AML-193 (cell line): ENCODE measurements at places on chromosomes 6 and 20.

- DNase-seq = no peak
These were observed 467.1 kb upstream of the HSF2 start for GRCh38 chr6:121932076-121932991.

DNA sequence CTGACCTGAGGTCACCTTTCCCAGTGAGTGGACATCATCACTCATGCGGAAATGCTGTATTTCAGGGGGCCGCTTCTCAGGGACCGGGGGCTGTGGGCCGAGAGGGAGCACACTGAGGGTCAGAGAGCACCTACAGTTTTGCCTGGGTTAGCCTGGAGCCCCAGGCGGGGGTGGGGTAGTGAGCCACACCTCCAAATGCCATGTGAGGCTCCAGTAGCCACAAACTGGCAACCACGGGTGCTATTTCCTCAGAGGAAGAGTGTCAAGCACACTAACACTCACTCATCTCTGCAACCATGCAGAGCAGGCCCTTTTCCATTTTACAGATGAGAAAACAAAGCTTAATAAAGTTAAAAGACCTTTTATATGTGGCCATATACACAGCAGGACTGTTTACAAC is 4.7 kb downstream of the EHMT2 start:
- DNase-seq = peak; percentile 57

DNA sequence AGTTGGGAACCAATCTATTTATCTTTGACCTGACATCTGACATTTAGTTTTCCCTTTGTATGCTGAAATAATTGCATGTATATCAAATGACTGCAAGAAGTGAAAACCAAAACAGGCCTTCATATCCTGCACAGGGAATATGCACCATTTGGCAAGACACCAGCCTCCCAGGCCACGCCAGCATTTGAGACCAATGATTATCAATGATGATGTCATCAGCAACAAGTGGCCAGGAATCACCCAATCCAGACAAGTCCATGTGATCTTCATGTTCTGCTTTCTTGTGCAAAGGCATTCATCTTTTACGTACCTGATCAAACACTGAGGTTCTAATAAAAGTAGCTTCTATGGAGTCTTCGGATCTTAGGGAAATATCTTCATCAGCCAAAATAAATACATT is 107.4 kb upstream of the TENT5A start:
- no peak for DNase-seq

- DNase-seq = no peak
These were observed 191.7 kb downstream of the LY86 start for GRCh38 chr6:6780231-6780630.

GRCh38 chr20:53077373-53078205 is 105.4 kb downstream of the TSHZ2 start:
- no peak for DNase-seq

DNA sequence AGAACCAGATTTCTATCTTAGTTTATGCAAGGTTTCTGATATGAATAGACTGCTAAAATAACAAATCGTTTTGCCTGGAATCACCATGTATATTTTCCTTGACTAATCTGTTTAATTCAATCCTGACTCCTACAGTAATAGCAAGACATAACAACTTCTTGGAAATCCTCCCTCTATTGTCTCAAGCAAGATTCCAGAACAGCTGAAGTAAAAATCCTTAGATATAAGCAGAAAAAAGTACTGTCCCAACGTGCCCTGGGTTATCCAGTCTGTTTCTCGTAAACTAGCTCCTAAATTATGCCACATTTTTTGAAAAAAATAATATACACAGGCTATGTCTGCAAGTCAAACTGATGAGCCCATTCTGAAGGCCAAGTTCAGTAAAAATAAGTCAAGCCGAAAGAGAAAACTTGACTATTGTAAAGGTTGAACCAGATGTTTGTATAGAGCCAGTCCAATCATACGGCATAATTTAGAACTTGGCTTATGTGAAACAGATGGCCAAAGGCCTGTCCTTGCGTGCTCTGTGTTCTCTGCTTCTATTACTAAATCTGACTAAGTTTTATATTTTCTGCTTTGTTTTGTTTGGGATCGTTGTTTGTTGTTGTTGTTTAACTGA is 341.6 kb upstream of the NRSN1 start:
- DNase-seq = no peak

DNA sequence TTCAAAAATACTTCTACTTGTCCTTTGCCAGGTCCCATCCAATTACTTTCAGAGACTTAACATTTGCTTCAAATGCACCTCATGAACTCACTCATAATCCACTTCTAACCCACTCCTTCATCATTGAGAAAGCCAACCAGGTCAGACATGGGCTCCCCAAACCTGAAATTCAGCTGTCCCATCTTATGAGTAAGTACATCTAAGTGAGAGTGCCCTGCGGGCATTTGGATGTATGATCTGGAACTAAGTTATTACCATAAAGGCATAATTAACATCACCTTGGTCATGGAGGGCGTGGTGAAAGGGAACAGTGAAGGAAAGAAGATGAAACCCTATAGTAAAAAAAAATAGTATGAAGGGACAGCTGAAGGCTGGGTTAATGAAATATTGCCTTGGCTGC is 896.8 kb downstream of the C6orf118 start:
- no peak for DNase-seq

DNA sequence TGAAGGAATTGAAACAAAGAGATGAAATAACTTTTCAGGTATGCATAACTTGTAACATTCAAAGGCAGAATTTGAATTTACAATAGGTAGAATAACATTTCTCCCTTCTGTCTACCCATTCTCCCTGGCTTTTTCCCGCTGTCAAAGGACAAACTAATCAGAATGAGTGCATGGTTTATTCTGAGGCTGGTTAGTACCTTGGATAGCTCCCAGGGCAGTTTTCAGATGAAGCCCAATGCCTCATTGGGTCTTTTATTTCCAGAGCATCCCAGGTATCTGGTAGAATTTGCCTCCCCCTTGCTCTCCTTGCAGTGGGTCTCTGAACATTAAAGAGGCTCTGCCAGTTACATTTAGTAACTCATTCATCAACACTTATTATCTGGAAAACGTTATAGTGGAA is 665.5 kb downstream of the BCKDHB start:
- no peak for DNase-seq

DNA sequence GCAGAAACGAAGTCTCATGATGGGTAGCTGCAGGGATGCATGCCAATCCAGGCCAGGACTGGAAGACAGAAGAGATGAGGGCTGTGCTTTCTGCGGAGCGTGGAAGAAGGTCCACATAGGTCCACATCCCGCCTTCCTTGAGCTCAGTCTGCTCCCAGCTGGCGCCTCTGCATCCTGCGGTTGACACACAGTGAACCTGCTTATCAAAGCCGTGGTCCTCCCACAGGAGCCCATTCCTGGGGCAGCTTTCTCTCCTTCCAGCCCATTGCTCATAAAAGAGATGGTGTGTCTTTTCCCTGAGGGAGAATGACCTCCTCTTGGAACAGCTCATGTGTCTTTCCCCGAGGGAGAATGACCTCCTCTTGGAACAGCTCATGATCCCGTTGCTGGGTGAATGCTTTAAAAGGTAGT is 225.4 kb downstream of the CDH4 start:
- no peak for DNase-seq

- no peak for DNase-seq
These were observed 344.2 kb upstream of the SULF2 start for GRCh38 chr20:48129345-48129942.

- DNase-seq = no peak
These were observed 100.2 kb upstream of the KCNG1 start for GRCh38 chr20:51122931-51123658.

DNA sequence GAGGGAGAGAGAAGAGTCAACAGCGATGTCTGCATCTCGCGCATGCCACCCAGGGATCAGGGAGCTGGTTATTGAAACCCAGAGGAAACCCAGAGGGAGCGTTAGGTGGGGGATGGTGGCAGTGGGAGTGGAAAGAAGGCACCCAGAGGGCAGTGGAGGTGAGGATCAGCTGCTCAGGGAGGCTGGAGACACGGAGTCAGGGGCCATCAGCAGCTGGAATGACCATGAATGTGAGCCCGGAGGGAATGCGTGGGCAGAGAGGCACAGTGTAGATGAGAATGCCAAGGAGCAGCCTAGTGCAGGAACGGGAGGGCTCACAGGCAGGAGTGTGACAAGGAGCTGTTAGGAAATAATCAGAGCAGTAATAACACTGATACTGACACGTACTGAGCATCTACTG is 36.2 kb downstream of the RSPO4 start:
- no peak for DNase-seq

DNA sequence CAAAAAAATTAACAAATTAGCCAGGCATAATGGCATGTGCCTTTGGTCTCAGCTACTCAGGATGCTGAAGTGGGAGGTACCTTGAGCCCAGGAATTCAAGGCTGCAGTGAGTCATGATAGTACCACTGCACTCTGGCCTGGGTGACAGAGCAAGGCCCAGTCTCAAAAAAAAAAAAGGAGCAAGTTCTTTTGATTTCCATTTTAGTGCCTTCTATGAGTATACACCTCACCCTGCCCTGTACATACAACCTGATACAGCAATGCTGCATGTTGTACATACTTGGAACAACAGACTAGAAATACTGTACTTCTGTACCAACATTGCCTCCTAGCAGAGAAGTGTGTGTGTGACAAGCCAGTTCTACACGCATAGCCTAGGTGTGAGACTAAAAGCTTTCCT is 97.3 kb upstream of the CARMIL1 start:
- DNase-seq = no peak

DNA sequence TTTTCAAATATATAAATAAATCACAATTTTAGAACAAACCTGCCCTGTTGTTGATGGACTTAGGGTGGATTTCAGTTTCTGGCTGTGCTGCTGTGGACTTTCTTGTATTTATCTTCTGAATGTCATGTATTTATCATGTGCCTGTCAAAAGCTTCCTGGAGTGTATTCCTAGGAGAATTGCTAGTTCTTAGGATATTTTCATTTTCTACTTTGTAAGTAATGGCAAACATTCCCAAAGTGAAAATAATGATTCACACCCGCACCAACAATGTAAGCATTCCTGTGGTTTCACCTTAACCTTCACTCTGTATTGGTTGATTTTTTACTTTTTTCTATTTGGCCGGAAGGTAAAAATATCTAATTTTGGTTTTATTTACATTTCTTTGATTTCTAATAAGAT is 387.8 kb downstream of the SMOC2 start:
- no peak for DNase-seq

- no peak for DNase-seq
These were observed 56.4 kb upstream of the DUSP22 start for GRCh38 chr6:235763-236360.

DNA sequence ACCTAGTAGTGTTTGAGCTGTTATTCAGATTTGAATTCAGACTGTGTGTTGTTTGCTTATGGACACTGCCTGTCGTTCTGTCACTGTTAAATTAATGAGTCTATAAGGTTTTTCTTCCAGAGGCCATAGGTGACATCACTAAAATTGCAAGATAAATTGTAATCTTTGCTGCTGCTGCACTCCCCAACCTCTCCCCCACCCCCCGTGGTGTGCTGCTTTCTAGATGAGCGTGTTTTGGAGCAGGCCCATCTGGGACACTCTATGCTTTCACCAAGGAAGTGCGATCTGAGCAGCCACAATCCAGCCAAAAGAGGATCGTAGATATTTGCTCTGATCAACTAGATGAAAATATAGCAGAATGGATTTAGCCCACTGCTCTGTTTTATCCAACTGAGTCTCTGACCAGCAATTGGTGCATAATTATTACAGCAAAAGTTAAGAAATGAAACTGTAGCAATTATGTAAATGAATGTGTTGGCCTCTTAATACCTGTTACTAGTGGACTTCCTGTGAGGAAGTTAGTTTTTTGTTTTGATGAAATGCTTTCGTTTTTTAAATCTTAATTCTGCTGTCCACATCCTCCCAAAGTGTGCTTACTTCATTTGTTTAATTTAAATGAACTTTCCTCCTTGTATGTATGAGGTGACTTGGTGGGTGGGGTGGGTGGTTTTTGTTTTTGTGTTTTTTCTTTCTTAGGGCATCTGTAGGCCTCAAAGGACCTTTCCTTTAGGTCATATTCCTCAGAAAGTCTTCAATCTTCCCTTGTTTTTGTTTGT is 58.1 kb downstream of the RPRD1B start:
- DNase-seq = no peak

DNA sequence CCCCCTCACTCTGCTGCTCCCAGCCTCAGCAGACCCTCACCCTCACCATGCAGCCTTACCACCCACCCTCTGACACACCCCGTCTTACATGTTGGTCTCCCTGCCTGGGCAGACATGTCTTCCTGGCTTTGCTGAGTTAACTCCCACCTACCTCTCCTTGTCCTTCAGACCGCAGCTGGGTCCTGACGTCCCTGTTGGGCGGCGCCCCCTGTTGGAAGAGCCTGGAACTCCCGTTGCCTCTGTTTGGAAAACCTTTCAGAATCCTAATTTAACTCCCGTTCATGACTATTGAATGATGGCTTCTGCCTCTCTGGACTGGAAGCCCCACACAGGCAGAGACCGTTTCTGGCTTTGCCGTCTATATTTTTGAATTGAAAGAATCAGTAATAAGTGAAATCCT is 245.1 kb downstream of the MYLK4 start:
- no peak for DNase-seq

GRCh38 chr6:154511791-154512190 is 1.3 kb upstream of the CNKSR3 start:
- no peak for DNase-seq

DNA sequence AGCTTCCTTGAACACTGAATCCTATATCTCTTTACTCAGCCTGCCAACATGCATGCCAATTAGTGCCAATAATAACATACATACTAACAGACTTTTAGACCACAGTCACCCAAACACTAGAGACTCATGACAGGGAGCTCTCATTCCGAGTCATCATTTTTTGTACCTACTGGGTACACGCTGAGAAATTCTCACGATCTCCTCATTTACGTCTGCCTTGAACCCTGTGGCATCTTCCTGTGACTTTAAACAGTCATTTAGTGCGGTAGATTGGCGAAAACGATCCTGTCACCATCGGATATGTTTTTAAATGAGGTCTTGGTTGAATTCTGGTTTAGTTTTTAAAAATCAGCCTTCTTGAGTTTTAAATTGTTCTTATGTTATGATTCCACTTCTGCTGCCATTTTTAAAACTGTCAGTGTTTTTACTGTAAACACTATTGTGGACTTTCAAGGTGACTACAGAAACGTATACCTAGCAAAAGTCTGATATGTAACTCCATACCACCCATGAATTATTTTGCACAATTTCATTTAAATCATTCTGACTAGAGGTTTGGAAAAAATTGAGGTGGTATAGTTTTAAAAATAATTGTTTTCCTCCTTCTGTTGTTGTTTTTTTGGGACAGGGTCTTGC is 275.4 kb downstream of the TSHZ2 start:
- DNase-seq = no peak

DNA sequence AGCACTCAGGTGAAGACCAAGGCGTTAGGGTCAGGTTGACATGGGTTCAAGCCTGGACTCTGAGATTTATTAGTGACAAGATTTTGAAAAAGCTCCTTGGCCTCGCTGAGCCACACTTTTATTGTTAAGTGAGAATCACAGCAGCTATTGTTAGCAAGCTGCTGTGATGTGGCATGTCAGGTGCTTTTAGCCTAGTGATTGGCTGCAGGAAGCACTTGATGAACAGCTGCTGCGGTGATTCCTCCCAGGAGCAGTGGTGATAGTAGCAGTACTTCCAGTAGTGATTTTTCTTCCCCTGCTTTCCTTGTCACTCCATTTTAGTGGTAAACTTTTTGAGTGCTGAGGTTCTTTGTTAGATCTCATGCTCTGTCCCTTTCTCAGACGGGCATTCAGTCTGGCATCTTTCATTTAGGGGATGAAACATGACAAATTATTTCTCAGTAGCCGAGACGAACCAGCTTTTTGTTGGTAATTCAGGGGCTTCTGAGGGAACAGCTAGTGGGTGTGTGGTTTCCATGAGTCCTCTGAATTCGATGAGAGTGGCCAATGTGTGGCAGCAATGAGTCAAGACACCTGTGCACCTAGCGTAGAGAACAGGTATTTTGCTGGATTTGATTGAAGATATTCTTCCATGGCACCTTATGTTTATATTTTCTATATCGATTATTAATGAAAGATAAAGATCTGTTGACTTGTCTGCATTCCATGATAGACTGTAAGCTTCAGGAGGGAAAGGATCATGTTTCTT is 696.7 kb downstream of the DHX35 start:
- no peak for DNase-seq
